ENCODE measurements at places on chromosomes 16 and 17.

DNA sequence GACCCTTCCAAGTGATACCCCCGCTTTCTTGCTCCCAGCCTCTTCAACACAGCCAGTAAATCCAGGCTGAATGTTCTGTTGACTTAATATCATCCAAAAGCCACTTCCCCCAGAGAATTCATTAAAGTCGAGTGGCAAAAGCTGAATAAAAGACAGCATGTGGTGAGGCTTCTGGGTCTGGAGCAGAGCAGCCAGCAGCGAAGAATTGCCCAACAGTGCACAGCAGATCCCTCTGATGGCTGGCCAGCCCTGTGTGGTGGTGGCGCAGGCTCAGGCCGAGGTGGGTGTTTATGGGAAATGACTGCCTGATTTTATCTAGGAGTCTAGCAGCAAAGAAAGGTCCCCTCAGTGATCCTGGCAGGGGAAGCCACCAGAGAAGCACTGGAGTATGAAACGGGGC, 30.3 kb upstream of the RCVRN start:
- DNase-seq, result no peak

GRCh38 chr16:29994600-29995323, 655 bp downstream of the HIRIP3 start:
- DNase-seq, result no peak

DNA sequence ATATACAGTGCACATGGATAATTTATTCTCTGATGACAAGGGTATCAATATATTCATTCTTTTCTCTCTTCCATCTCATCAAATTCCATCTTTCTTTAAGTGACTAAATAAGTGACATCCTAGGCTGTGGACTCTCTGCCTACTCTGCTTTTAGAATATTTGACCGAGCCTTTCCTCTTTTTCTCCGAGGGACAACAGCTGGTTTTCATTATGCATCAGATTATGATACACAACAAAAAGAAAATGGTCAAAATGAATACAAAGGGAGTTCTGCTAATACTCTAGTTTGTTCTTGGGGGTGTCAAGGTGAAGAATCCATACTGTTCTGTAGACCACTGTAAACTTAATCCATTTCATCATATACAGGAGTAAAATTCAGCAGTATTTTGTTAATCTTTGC, 942.6 kb downstream of the KCNJ2 start:
- DNase-seq, result no peak

- DNase-seq, result no peak
Measured at GRCh38 chr17:30091121-30091670, 25.4 kb upstream of the NSRP1 start.

DNA sequence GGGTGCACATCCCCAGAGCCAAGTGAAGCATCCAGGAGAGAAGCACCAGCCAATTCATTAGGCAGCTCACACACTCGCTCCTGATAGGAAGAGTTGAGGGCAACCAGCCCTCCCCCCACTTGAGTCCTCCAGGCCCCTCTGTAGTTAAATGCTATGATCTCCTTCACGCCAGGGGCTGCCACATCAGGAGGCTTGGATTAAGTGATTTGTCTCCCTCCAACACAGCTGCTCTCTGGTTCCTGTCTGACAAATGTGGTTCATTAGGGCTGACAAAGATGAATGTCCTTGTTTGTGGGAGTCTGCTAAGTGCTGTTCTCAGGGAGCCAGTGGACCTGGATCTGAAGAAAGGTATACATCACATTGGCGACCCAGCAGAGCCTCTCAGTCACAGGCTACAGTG, 94.5 kb upstream of the WSCD1 start:
- DNase-seq, result no peak

Measured in CD4-positive, alpha-beta T cell treated with Interleukin-10 for 1 hour (primary cell).